Activated gamma-delta T cell treated with anti-CD3 and anti-CD28 coated beads, Interleukin-2, amount 50 U/mL, for 16 hours (primary cell): ENCODE measurements at places on chromosomes 4 and X.

GRCh38 chrX:115561605-115562479, 868 bp downstream of the PLS3 start:
- DNase-seq: no peak

DNA sequence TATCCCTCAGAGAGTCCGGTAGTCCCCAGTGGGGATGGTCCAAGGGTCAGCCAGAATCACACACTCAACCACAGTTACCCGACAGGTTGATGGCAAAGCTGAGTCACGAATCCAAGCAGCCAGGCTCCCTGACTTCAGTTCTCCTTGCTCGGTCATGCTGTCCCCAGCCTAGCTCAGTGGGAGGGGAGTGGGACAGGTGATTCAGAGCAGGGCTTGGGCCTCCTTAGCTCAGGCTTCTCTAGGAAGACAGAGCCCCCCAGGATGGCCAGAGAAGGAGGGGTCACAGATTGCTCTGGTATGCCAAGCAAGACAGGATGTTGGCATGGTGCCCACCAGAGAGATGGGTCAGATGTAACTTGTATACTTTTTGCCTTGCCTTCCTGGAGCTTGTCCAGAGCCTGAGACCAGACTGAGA, 66.5 kb downstream of the EFNB1 start:
- no peak for DNase-seq

GRCh38 chrX:51892921-51893745, at the start of gene MAGED1:
Gene MAGED1, plus strand, starts transcription at chrX:51893623. Its CDS starts 682 bp downstream, at chrX:51894305.
- peak; percentile 41 for DNase-seq

- DNase-seq: no peak
Measured at GRCh38 chrX:45186643-45187026, 14.0 kb downstream of the DIPK2B start.

DNA sequence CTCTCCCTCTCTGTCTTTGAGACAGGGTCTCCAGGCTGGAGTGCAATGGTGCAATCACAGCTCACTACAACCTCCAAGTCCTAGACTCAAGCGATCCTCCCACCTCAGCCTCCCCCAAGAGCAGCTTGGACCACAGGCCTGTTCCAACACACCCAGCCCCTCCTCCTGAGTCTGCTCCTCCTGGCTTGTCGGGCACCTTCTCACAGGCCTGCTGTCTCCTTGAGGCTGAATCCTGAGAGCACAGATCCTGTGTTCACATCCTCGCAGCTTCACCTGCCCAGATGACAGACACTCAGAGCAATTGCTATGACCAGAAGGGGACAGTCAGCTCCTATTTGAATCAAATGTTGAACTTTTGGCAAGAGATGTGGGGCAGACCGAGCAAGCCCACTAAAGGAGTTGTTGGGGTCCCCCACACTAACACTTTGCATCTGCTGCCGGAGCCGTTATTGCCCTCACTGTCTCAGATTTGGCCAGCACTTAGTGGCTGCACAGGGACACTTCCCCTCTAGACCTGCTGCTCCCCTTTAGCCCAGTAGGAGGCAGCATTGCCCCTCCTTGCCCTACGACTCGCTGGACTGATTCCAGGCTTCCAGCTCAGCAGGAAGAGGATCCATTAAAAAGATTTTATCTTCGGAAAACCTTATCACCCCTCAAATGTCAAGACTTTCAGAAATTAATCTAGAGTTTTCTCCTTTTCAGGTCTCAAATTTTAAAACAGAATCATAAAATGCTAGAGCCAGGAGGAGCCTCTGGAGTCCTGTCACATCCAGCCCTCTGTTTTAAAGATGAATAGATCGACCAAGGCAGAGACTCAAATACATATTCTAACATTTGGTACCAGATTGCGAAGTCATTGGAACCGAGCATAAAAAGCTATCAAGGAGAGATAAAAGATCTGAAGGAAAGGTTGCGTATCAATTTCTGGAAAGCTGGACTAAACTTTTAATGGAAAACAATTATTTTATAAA, 113.7 kb downstream of the USP46 start:
- DNase-seq: peak; percentile 23

GRCh38 chrX:106791495-106791894, 11.0 kb upstream of the TBC1D8B start:
- DNase-seq: no peak

GRCh38 chrX:134373736-134374135, 86.2 kb upstream of the HPRT1 start:
- DNase-seq: no peak

DNA sequence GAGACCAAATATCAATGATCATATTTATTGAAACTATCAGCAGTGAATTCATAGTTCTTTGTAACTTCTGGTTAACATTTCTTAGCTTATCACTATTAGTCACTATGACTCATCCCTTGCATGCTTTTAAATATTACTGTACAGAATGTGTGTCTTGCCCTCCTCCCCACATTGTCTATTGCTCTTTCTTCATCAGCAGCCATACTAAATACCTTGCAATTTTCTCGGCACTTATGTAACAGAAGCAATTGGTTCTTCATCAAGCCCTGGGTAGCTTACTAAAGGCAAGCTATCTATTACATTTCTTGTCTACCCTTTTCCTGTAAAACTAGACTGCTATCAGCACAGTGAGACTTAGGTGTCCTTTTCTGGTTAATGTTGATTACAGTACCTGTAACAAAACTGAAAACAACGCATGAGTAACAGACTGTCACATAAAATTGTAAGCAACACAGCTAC, 8.2 kb downstream of the KLHL4 start:
- DNase-seq: no peak

GRCh38 chr4:7705062-7705461, 234.6 kb downstream of the AFAP1 start:
- DNase-seq: no peak

DNA sequence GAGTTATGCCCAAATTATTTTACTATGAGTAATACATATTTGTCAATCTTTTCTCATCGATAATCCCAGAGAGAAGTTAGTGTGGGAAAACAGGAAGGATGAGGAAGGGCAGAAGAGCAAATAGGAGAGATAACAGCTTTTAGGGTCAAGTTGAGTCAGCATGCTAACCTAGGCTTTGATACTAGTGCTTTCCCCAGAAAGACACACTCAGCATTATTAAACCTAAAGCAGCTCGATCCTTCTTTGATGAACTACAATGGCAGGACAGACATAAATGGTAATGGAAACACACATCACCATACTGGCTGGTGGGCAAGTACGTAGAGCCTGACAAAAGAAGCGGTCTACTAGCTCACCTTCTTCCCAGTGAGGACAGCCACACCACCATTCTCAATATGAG, 20.5 kb downstream of the AIFM1 start:
- DNase-seq: no peak

DNA sequence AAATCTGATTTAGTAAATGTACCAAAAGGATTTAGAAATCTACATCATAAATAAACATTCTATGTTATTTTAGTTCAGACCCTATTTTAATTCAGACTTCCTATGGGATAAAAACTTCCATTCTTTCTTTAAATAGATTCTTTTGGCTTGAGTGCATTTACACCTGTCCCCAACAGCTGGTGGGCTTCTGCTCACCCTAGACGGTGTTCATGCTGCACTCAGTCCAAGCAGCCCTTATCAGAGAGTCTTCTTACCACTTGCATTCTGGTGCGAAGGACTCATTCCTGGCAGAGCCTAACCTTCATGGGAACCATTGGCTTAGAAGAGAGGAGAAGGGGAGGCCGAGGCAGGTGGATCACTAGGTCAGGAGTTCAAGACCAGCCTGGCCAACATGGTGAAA, 57.3 kb downstream of the NPNT start:
- DNase-seq: no peak

DNA sequence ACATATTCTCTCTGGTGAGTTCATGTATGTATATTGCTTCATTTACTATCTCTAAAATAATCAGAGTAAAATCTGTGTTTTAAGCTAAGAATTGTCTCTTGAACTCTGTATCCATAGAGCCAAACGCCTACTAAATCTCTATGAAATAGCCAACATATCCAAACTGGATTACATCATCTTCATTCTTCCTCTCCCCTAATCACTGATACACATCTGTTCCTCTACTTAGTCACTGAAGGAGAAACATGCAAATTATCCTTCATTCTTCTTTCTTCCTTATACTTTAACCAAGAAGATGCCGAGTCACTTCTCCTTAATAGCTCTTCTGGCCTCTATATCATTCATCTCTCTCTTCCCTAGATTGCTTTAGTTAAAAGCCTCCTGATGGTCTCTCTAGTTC, 630.4 kb upstream of the FTHL17 start:
- DNase-seq: no peak

DNA sequence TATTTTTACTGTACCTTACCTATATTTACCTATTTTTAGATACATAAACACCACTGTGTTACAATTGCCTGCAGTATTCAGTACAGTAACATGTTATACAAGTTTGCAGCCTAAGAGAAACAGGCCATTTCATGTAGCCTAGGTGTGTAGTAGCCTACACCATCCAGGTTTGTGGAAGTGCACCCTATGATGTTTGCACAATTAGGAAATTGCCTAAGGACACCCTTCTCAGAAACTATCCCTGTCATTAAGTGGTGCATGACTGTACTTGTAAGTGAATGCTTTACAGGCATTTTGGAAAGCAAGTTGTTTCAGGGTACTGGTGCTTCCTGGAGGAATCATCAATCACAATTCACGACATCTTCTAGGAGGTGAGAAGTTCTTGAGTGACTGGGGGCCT, 991.8 kb upstream of the SLIT2 start:
- no peak for DNase-seq

DNA sequence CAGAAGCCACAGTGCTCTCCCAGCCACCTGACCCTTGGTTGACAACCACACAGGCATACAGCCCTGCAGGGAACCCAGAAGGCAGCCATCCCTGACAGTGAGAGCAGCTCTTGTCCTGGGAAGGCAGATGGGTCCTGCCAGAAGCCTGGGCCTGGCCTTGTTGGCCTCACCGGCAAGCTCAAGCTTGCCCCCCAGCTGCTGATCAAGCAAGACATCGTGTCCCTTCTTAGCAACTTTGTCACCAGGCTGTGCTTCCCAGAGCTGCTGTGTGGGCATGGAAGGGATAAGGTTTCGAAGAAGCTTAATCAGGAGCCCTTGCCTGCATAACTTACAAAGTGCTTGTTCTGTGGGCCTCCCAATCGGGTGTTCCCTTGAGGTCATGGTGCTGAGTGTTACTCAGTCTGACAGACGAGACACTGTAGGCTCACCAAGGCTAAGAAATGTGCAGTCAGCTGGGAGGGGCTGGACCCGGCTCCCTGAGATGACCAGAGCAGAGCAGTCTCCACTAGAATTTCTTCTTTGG, 6.8 kb upstream of the ABLIM2 start:
- DNase-seq: no peak

DNA sequence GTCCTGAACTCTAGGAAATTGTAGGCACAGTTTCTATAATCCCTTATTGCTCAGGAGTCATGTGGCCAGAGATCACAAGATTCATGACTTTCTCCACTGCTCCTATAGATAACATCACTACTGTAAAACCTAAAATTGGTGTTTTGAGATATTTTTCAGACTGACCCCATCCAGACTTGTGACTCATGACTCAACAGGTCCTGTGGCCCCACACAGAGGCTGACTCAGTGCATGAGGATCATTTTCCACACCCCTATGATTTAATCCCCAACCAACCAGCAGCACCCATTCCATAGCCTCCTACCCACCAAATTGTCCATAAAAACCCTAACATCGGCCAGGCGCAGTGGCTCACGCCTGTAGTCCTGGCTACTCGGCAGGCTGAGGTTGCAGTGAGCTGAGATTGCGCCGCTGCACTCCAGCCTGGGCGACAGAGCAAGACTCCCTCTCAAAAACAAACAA, 13.2 kb upstream of the XIAP start:
- DNase-seq: no peak

DNA sequence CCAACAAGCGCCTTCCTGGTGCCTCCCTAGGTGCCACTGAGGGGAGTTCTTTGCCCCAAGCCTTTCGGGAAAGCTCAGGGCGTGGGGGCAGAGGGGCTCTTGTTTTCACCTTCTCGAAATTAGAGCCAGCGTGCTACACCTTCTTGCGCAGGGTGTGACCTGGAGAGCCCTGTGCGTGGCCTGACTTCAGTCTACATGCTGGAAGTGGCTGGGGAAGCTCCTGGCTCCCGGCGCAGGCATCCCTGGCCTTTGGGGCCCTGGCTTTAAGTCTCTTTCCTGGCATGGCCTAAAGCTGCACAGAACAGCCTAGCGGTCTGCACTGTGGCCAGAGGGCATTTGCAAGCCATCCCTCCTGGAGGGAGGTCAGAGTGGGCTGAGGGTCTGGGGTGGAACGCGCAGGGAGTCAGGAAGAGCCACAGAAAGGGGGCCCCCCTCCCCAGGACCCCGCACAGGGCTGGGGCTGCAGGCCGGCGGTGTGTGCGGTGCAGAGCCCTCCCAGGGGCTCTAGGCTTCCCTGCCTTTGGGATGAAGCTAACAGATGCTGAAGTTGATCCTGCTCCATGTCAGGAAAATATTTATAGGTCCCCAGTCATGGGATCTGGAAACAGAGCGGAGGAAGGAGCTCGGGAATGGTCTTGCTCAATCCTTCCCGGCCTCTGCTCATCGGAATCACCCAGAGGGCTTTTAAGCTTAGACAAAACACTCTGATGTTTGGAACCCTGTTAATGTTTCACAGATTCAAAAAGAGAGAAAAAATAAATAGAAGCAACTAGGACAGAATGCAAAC, 781 bp upstream of the SPON2 start:
- DNase-seq: no peak

- no peak for DNase-seq
Measured at GRCh38 chr4:30855232-30855631, 135.1 kb downstream of the PCDH7 start.

- no peak for DNase-seq
Measured at GRCh38 chr4:6987588-6987961, 55.6 kb upstream of the TADA2B start.

- DNase-seq: no peak
Measured at GRCh38 chr4:40822420-40823166, 72.8 kb downstream of the NSUN7 start.

DNA sequence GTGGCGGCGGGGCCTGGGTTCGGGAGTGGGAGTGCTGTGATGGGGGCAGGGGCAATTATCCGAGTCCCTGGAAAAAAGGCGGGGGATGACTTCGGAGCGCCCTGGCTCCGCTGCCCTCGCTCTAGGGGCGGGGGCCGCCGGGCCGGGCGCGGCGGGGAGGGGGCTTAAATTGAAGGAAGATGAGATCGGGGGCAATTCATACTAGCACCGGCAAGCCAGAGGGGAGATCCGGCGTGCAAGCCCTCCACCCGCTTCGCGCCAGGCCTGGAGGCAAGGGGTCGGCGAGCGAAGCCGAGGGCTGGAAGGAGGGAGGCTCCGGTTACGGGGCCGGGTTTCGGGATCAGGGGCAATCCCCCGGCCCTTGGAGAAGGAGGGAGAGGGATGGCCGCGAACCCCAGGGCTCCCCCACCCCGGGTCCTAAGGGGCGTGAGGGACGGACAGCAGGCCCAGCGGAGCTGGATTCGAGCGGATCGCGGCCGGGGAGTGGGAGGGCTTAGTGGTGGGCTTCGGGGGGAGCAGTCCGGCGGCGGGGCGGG, 1.2 kb downstream of the BCORL1 start:
- no peak for DNase-seq

- DNase-seq: no peak
Measured at GRCh38 chrX:24483596-24483995, 18.5 kb downstream of the PDK3 start.

- no peak for DNase-seq
Measured at GRCh38 chrX:53281321-53281822, at the start of gene IQSEC2. Gene IQSEC2, minus strand, starts transcription at chrX:53281584.
